ENCODE measurements at places on chromosomes 16 and 17. TPM values are rescaled to one million over a fixed set of nuclear protein-coding genes. Genes with fewer than 3 reads are reported as not detected.

The CHAD gene
- not detected for total RNA-seq

DNA sequence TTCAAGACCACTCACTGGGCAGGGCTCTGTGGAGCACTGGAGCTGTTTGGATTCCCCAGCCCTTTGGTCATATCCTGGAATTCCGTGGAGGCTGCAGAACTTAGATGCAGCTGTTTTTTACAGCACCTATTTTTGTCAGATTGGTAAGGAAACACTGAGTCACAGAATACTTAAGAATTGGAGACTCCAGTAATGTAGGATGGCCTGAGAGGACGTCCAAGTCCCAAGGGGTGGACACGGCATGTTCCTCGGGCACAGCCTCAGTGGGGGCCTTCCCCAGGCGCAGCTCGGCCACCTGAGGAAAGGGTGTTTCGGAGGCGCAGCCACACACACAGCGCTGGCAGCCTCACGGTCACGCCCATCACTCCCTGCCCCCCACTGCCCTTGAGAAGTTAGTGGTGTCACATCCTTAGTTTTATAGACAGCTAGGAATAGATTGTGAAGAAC lies 14.8 kb downstream of the PLD6 start:
- no peak for DNase-seq

DNA sequence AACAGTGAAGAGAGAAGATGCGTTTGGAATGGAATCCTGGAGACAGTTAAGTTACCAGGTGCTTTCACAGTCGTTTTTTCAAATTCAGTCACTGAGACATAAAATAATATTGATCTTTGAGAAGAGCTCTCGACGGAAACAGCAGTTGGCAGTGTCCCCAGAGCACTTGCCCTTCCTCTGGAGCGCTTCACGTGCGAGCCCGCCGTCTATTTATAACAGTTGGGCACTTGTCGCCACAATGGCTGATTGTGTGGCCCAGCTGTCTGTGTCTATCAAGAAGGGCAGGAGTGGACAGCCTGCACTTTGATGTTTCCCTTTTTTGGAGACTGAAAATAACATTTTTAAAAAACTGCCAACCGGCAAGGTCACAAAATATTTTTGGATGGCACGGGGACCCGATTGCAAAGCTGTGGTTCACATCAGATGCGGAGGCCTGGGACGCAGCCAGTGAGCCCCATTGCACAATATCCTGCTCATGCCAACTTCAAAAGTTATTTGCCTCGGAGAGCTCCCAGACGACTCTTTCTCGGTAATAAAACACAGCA lies 62.9 kb downstream of the ADCY9 start:
- no peak for DNase-seq

The KIF18B gene
- 17.9 TPM for total RNA-seq

DNA sequence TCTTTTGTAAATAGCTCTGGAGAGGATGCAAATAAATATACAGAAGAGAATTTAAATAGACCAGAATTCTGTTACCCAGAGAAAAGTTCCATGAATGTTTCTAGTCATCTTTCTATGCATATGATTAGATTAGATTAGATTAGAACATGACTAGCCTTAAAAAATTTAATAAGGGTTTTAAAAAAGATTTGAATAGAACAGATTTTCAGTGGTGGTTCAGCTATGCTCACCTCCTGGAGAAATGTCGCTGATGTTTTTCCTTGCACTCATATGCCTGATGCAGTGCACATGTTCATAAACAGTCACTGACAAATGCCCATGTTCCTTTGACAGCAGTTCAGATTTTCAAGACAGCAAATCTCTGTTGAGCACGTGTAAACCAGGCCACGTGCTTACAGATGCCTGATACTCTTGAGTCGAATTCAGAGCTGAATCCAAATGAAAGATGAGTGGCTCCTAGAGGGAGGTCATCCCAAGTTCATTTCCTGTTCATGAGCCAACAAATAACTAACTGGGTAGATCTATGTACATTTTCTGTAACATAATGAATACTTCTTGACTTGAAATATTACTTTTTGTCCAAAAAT lies 19.9 kb upstream of the RAB11FIP4 start:
- DNase-seq: no peak

The GLG1 gene
- total RNA-seq: 61.4 TPM

The KRTAP4-6 gene
- total RNA-seq: not detected

DNA sequence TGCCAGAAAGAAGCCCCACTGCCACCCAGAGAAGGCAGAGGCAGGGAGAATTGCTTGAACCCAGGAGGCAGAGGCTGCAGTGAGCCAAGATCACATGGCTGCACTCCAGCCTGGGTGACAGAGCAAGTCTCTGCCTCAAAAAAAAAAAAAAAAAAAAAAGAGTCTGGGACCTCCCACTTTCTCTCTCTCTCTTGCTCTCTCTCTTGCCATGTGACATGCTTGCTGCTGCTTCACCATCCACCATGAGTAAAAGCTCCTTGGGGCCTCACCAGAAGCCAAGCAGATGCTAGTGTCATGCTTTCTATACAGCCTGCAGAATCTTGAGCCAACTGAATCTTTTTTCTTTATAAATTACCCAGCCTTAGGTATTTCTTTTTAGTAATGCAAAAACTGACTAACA lies 21.5 kb upstream of the SRSF1 start:
- DNase-seq: no peak

The CCL8 gene
- not detected for total RNA-seq

The C16orf74 gene
- 4.1 TPM for total RNA-seq

The KRTAP1-5 gene
- not detected for total RNA-seq

The NKIRAS2 gene
- 35.0 TPM for total RNA-seq

DNA sequence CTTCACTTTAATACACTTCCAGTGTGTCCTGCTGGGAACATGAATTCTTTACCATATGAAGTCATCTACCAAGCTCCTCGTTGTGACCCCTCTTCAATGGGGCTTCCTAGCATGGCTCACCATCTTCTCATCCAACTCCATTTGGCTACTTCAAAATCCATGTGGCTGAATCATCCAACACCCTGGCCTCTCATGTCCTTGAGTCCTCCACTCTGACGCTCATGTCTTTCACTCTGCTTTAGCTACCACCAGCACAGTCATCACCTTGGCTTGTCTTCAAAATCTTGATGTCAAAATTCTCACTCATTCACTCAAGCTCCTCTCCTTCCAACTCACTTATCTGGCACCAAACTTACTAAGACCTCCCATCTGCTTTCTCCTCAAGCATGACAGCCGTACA lies 35.8 kb downstream of the AMFR start:
- DNase-seq: no peak

DNA sequence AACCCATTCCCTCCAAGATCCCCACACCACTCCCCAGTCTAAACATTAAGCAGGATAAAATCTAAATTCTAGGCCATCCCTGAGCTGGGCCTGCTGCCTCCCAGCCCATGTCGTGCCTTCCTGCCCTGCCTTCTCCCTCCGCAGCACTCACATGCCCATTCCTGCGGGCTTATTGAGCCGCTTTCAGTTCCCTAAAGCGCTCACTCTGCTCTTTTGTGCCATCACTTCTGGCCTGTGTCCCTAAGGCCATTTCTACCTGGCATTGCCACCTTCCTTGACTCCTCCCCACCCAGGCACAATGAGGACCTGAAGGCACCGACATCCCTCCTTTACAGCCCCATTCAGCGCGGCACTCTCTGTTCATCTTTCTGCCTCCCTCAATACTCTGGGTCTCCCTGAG lies 13.0 kb upstream of the RAB5C start:
- DNase-seq: no peak

The TMIGD1 gene
- total RNA-seq: not detected

DNA sequence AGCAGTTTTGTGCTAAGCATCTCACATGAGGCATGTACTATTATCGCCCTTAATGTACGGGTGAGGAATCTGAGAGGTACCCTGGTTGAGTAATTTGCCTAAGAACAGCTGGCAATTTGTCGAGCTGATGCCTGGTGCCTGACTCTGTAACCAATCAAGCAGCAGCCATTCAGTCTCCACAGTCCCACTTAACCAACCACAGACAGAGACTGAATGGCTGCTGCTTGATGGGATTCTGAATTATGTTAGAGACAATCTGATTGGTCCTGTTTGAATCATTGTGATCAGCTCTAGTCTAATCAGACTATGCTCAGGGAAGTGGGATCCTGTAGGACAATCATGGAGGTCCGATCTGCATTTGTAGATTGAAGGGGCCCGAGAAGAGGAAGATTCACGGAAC lies 447.0 kb downstream of the SHISA9 start:
- no peak for DNase-seq

The ADAMTS18 gene
- total RNA-seq: 0.41 TPM

GRCh38 chr16:67773099-67773498 lies 33.3 kb downstream of the RANBP10 start:
- DNase-seq: no peak

GRCh38 chr17:63291258-63291657 lies 154.8 kb downstream of the CYB561 start:
- DNase-seq: no peak

The TNK1 gene
- 8.9 TPM for total RNA-seq

Measured in H7 (cell line).